Adrenal gland (tissue), 19 donors: ENCODE measurements at places on chromosomes 6 and 20.

- H3K4me3 ChIP-seq, result no peak overlapping the region
- H3K36me3 ChIP-seq, result no peaks in the 10 kb centered on the region
- H3K4me1 ChIP-seq, result no peaks in the 10 kb centered on the region
- DNase-seq, result no peak
- no peaks in the 10 kb centered on the region for H3K27me3 ChIP-seq
Observed at GRCh38 chr6:76677017-76677416, 604.6 kb upstream of the IMPG1 start.

- no peaks in the 10 kb centered on the region for H3K36me3 ChIP-seq
- no peaks in the 10 kb centered on the region for H3K27me3 ChIP-seq
- H3K4me1 ChIP-seq, result no peaks in the 10 kb centered on the region
- no peak overlapping the region for H3K27ac ChIP-seq
Observed at GRCh38 chr6:100491952-100492670, 27.4 kb upstream of the SIM1 start.

- H3K36me3 ChIP-seq, result no peaks in the 10 kb centered on the region
- no peaks in the 10 kb centered on the region for H3K4me1 ChIP-seq
- H3K27ac ChIP-seq, result no peak overlapping the region
- no peak for DNase-seq
- no peak overlapping the region for H3K4me3 ChIP-seq
Observed at GRCh38 chr6:117169781-117170281, 95.5 kb upstream of the VGLL2 start.

DNA sequence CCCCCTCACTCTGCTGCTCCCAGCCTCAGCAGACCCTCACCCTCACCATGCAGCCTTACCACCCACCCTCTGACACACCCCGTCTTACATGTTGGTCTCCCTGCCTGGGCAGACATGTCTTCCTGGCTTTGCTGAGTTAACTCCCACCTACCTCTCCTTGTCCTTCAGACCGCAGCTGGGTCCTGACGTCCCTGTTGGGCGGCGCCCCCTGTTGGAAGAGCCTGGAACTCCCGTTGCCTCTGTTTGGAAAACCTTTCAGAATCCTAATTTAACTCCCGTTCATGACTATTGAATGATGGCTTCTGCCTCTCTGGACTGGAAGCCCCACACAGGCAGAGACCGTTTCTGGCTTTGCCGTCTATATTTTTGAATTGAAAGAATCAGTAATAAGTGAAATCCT, 245.1 kb downstream of the MYLK4 start:
- no peak for DNase-seq
- H3K27ac ChIP-seq, result no peak overlapping the region
- no peak overlapping the region for H3K4me3 ChIP-seq
- no peaks in the 10 kb centered on the region for H3K4me1 ChIP-seq
- H3K27me3 ChIP-seq, result peaks cover 33% of the 10 kb centered on the region

DNA sequence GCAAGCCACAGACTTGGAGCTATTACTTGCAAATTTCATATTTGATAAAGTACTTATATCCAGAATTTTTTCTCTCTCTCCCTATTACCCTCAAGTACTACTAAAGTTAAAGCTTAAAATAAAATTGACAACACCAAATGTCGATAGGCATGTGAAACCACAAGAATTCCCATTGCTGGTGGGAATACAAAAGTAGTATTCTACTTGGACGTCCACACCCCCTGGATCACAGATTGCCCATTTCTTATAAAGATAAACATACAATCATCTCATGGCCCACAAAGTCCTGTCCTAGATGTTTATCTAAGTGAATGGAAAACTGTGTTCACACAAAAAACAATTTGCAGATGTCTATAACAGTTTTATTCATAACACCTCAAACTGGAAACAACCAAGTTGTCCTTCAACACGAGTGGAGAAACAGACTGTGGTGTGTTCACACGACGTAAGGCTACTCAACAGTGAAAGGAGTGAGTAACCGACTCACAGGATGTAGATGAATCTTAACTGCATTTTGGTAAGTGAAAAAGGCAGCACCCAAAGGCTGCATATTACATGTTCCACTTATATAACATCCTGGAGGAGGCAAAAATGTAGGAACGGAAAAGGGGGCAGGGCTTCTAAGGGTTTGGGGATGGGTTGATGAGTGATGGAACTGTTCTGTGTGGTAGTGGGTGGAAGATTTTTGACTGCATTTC, 297.4 kb downstream of the THBS2 start:
- no peaks in the 10 kb centered on the region for H3K4me1 ChIP-seq
- no peak overlapping the region for H3K27ac ChIP-seq
- DNase-seq, result no peak
- H3K4me3 ChIP-seq, result no peak overlapping the region
- H3K36me3 ChIP-seq, result no peaks in the 10 kb centered on the region
- H3K27me3 ChIP-seq, result peaks cover 10% of the 10 kb centered on the region

- no peaks in the 10 kb centered on the region for H3K27me3 ChIP-seq
- H3K36me3 ChIP-seq, result no peaks in the 10 kb centered on the region
- no peak overlapping the region for H3K27ac ChIP-seq
- H3K4me1 ChIP-seq, result no peaks in the 10 kb centered on the region
- H3K4me3 ChIP-seq, result no peak overlapping the region
Observed at GRCh38 chr6:109322825-109323224, 59.4 kb downstream of the CD164 start.

- H3K27me3 ChIP-seq, result no peaks in the 10 kb centered on the region
- H3K4me3 ChIP-seq, result no peak overlapping the region
- H3K36me3 ChIP-seq, result no peaks in the 10 kb centered on the region
- no peak overlapping the region for H3K27ac ChIP-seq
- no peak for DNase-seq
- H3K4me1 ChIP-seq, result no peaks in the 10 kb centered on the region
Observed at GRCh38 chr6:80535914-80536565, 429.6 kb downstream of the BCKDHB start.

- no peaks in the 10 kb centered on the region for H3K36me3 ChIP-seq
- no peak overlapping the region for H3K27ac ChIP-seq
- no peak overlapping the region for H3K4me3 ChIP-seq
- no peaks in the 10 kb centered on the region for H3K27me3 ChIP-seq
Observed at GRCh38 chr6:27795697-27796494, 116.3 kb downstream of the OR2B2 start.

GRCh38 chr6:6452002-6452401, 131.5 kb upstream of the F13A1 start:
- no peaks in the 10 kb centered on the region for H3K36me3 ChIP-seq
- H3K27me3 ChIP-seq, result no peaks in the 10 kb centered on the region
- DNase-seq, result no peak

DNA sequence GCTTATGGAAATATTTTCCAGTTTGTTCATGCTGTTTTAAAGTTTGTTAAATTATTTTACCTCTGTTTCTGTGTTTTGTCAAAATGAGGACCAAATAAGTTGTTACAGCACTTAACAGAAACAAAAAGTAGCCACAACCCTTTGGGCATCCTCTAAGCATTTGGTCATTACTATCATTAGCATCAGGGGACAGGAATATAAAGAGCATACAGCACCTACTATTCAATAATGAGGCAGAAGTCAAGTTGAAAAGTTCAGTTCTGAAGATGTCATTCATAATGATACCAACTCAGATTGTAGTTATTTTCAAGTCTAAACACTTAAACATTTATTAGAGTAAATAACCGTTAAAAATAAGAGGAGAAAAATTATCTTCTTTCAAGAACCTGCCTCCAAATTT, 862.3 kb upstream of the FLRT3 start:
- H3K4me3 ChIP-seq, result no peak overlapping the region
- H3K36me3 ChIP-seq, result no peaks in the 10 kb centered on the region
- H3K27me3 ChIP-seq, result no peaks in the 10 kb centered on the region
- H3K27ac ChIP-seq, result no peak overlapping the region
- H3K4me1 ChIP-seq, result no peaks in the 10 kb centered on the region
- no peak for DNase-seq

DNA sequence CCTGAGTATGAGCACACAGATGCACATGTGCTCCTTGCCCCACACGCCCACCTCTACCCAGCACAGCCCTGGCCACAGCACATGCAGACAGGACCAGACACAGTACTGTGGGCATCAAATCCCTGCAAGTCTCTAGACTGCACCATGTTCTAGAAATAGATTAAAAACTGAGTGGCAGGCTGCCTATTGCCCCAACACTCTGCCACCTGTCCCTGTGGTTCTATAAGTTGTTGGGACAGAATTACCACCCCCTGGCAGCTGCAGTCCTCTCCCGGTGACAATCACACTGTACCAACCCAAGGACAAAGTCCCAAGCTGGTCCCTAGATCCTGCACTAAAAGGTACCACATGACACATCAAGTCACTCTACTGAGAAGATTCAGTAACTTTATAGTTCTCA, 70.2 kb downstream of the B3GAT2 start:
- no peak for DNase-seq
- no peaks in the 10 kb centered on the region for H3K27me3 ChIP-seq
- H3K27ac ChIP-seq, result no peak overlapping the region
- no peaks in the 10 kb centered on the region for H3K36me3 ChIP-seq
- H3K4me1 ChIP-seq, result no peaks in the 10 kb centered on the region
- H3K4me3 ChIP-seq, result no peak overlapping the region

GRCh38 chr6:32684246-32684645, 17.8 kb upstream of the HLA-DQB1 start:
- no peak overlapping the region for H3K27ac ChIP-seq
- H3K4me3 ChIP-seq, result no peak overlapping the region
- H3K36me3 ChIP-seq, result no peaks in the 10 kb centered on the region
- no peaks in the 10 kb centered on the region for H3K27me3 ChIP-seq
- H3K4me1 ChIP-seq, result no peaks in the 10 kb centered on the region

DNA sequence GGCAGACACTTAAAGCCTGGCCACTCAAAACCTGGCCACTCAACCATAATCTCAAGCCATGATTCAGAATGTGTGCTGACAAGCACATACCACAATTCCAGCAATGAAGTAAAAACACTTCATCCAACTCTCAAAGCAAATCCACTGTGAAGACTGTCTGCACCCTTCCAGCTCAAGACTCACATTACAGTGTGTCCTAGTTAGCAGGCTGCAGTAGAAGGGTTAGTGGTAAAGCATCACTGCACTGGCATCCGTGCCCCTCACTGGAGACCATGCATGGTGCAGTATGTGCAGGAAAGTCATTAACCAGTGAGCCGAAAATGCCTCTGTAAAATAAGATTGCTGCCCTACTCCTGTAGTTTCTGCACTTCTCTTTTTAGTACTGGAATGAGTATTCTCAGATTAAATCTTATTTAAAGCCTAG, 43.4 kb downstream of the SLC23A2 start:
- H3K27ac ChIP-seq, result no peak overlapping the region
- H3K27me3 ChIP-seq, result no peaks in the 10 kb centered on the region
- no peak overlapping the region for H3K4me3 ChIP-seq
- no peaks in the 10 kb centered on the region for H3K36me3 ChIP-seq
- H3K4me1 ChIP-seq, result peaks cover 14% of the 10 kb centered on the region

DNA sequence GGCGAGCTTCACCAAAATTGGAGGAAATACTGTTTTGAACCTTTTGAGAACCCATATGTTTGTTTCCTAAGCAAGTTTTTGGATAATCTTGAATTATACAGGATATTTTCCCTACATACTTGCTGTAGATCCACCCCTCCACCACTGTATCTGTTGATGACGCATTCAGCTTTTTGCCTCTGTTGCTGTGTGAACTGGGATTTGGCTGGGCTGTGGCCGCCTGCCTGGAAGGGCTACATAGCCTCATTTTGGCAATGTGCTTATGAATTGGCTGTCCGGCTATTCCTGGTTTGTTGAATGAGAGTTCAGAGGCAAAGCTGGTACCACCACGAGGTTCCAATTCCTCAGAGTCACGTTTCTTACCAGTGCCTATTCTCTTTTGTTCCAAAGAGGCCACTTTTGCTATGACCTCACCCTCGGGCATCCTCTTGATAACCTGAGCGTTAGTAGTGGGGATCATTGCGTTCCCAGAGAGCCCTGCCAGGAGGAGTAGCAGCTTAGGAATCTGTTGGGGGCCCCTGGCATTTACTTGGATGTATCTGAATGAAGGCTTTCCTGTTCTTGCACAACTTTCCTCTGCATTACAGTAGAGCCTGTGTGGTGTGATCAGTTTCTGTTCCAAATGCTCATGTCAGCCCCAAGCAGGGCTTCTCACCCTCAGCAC, 6.4 kb downstream of the FAM83D start:
- no peak overlapping the region for H3K4me3 ChIP-seq
- no peak overlapping the region for H3K27ac ChIP-seq
- DNase-seq, result no peak
- H3K4me1 ChIP-seq, result no peaks in the 10 kb centered on the region

DNA sequence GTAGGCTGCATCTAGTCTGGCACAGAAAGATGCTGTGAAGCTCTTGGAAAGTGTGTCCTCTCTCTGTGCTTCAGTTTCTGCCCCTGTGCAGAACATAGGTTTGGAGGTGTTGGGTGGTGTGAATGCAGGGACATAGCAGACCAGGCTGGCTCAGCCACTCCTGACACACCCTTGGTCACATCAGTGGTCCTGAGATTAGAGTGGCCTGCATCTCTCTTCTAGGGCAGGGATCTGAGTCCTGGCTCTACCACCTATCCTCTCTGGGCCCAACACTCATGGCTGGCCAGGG, 10.1 kb upstream of the TLDC2 start:
- no peaks in the 10 kb centered on the region for H3K27me3 ChIP-seq
- no peaks in the 10 kb centered on the region for H3K36me3 ChIP-seq
- H3K4me3 ChIP-seq, result no peak overlapping the region
- peaks cover 24% of the 10 kb centered on the region for H3K4me1 ChIP-seq
- peak overlapping the region; percentile 70 for H3K27ac ChIP-seq
- DNase-seq, result no peak

- H3K27me3 ChIP-seq, result no peaks in the 10 kb centered on the region
- H3K4me1 ChIP-seq, result peaks cover 15% of the 10 kb centered on the region
- no peaks in the 10 kb centered on the region for H3K36me3 ChIP-seq
- no peak for DNase-seq
- H3K27ac ChIP-seq, result no peak overlapping the region
- no peak overlapping the region for H3K4me3 ChIP-seq
Observed at GRCh38 chr6:43703512-43704429, 16.2 kb upstream of the MRPS18A start.

- no peak for DNase-seq
- H3K27ac ChIP-seq, result no peak overlapping the region
- no peaks in the 10 kb centered on the region for H3K36me3 ChIP-seq
- no peaks in the 10 kb centered on the region for H3K27me3 ChIP-seq
Observed at GRCh38 chr20:33819456-33819855, 8.3 kb downstream of the CHMP4B start.

- no peak overlapping the region for H3K27ac ChIP-seq
- H3K36me3 ChIP-seq, result no peaks in the 10 kb centered on the region
- no peak for DNase-seq
- no peaks in the 10 kb centered on the region for H3K27me3 ChIP-seq
Observed at GRCh38 chr6:144899161-144899560, 614.0 kb downstream of the UTRN start.

- H3K4me1 ChIP-seq, result peaks cover 23% of the 10 kb centered on the region
- H3K4me3 ChIP-seq, result no peak overlapping the region
- H3K27ac ChIP-seq, result peak overlapping the region; percentile 76
- peaks cover 6% of the 10 kb centered on the region for H3K27me3 ChIP-seq
Observed at GRCh38 chr6:113854531-113855499, 2.3 kb upstream of the MARCKS start.
